ENCODE measurements at places on chromosomes 5 and 9.

DNA sequence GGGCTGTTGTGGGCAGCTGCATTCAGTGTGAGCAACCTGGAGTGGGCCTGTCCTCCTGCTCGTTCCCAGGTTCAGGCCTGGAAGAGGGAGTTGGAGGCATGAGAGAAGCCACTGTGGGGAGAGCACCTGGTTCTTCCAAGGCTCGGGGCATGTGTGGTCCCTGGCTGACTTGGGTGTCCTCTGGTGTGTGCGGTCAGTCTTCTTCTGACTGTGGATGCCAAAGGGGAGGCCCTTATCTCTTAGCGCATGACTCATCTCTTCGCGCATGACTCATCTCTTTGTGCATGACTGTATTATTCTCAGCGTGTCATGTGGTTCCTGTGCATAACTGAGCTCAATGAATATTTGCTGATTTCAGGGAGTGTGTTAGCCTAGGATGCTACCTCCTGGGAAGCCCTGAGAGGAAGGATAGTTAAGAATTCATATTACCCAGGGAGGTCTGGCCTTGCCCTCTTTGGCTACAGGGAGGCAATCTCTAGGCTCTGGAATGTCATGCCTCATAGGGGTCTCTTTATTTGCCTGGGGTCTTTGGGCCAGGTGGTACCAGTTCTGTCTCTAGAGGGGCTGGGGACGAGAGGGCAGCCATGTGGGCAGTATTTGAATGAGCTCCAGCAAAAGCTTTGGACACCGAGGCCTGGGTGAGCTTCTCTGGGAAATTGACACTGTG, 188.7 kb downstream of the HSPA4 start:
- no peaks in the 10 kb centered on the region for H3K27me3 ChIP-seq
- no peak for DNase-seq
- no peak overlapping the region for H3K4me3 ChIP-seq
- no peaks in the 10 kb centered on the region for H3K36me3 ChIP-seq

DNA sequence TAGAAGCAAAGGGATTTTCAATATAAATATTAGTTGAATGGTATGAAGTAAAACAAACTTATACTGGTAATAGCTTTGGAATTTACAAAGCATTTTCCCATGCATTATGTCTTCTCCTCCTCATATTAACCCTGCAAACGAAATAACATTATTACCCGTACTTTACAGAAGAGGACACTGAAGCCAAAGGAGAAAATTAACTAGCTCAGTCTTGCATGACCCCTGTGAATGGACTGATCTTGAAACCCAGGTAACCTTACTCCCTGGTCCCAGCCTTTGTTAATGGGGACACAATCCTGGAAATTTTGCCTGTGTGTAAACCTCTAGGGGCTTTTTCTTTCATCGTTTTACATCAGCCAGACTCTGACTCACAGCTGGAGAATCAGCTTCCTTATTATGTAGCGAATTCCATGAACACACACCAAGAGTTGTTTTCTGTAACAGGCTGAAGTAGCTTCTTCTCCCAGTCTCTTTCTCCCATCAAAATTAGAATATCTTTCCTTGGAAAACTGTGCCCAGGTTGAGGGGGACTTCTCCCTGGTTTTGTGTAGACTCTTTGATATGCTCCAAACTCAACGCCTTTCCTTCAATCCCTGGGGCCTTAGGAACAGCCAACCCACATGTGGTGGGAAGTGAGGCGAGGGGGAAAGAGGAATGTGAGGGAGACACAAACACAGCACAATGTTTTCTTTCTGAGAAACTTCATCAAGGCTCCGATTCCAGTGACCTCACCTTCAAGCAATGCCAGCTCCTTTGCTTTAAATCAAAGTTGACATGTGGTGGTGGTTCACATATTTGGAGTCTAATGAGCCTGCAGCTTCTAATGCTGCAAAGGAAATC, 480.9 kb upstream of the PAPPA start:
- peaks cover 52% of the 10 kb centered on the region for H3K4me1 ChIP-seq
- H3K27ac ChIP-seq, result peak overlapping the region; percentile 87
- H3K27me3 ChIP-seq, result no peaks in the 10 kb centered on the region
- no peaks in the 10 kb centered on the region for H3K36me3 ChIP-seq
- no peak for DNase-seq

DNA sequence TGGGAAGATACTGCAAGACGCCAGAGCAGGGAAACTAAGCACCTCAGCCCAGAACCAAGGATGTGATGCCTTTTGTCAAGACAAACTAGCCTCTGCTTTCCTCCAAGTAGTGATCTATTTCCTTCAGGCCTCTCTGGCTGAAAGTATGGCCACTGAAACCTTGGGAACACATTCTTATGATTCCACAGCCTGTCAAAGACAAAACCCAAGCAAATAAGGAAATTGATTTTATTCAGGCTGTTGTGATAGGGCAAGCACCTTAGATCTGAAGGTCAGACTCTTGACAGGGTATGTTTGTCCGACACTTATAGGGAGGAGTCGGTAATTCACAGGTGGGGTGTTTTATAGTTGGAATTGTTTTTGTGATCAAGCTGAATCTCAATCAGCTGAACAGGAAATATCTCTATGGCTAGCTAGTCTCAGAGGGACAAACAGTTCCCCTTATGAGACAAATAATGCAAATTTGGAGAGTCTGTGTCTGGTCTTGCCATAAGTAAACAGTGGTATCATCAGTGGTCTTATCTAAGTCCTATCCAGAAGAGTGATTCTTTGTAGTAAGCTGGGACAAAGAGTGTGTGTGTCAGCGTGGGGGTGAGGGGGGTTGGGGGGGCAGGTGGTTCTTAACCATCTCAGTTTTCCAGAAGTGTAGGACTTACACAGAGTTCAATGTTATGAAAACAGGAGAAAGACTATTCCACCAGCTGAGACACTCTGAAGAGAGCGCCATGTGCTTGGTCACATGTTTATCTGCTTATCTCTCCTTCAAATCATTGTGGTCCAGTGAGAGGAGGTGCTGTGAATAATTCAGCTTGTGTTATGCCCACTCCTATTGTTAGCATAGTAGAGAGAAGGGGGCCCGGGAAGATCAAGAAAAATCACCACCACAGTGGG, 6.7 kb upstream of the ZCCHC10 start:
- H3K27ac ChIP-seq, result no peak overlapping the region
- H3K4me3 ChIP-seq, result no peak overlapping the region
- peaks cover 21% of the 10 kb centered on the region for H3K4me1 ChIP-seq
- no peaks in the 10 kb centered on the region for H3K36me3 ChIP-seq
- no peak for DNase-seq

DNA sequence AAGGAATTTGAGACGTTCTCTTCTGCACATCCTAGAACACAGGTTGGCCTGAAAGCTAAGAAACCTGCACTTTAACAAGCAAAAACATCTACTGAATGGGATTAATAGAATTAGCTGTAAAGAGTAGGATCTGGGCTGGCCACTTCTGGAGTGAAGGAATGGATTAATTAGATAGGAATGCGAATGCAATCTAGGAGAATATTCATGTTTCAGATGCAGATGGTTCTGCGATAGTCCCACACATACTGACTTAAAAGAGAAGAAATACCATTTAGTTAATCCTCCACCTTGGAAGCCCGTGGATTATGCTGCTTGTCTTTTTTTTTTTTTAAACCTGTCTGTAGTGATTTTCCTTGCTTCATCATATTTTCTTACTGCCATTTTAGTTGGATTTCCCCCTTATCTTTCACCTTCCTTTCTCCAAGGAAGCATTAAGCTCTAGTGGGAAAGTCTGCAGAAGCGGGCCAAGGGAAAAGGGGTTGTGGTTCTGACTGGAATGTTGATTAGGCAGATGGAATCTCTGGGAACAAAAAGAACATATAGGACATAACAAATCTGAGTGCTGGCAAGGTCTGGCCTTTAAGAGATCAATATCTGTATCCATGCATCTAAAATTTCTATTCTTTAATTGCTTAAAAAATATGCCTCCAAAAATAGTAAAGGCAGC, 152.4 kb downstream of the ALDH1A1 start:
- H3K4me1 ChIP-seq, result no peaks in the 10 kb centered on the region
- no peak overlapping the region for H3K4me3 ChIP-seq
- no peaks in the 10 kb centered on the region for H3K36me3 ChIP-seq

DNA sequence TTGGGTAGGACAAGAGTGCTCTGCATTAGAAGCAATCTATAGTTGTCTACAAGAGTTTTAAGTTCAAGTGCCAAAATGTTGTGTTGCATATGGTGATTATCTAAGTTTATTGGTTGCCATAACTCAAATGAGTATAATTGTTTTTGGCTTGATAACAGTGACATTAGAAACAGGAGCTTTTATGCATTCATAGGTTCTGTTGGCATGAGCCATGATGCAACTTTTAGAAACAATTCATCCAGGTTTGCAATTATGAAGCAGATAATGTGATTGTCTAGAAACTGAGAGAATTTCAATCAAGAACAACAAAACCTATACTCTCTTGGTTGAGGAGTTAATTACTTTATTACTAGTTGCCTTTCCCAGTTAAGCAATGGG, 137.0 kb downstream of the PBX3 start:
- H3K4me3 ChIP-seq, result no peak overlapping the region
- no peaks in the 10 kb centered on the region for H3K36me3 ChIP-seq
- DNase-seq, result no peak
- no peaks in the 10 kb centered on the region for H3K27me3 ChIP-seq

DNA sequence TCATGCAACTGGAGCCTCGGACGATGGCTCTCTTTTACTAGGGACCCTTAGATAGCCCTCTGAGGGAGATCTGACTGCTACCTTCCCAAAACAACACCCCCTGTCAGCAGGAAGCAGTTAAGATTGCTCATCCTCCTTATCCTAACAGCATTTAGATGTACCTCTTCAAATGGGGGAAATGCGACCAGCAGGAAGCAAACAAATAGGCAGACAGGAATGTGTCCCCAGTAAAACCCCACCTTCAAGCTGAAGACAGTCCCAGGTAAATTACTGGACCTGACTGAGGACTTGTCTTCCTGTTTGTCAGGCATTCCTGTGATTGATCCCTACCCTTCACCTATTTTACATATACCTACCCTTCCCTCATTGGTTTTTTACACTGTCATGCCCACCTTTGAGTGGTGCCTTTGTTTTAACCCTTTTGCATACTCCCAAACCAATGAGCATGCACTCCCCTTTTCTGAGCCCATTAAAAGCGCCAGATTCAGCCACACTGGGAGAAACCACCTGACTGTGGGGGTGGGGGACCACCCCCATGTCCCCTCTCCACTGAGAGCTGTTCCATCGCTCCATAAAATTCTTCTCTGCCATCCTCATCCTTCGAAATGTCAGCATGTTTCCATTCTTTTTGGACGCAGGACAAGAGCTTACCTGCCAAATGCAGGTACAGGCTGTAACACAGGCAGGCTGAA, 954.0 kb upstream of the CDH6 start:
- H3K36me3 ChIP-seq, result no peaks in the 10 kb centered on the region
- H3K4me1 ChIP-seq, result no peaks in the 10 kb centered on the region
- no peaks in the 10 kb centered on the region for H3K27me3 ChIP-seq
- no peak overlapping the region for H3K4me3 ChIP-seq

DNA sequence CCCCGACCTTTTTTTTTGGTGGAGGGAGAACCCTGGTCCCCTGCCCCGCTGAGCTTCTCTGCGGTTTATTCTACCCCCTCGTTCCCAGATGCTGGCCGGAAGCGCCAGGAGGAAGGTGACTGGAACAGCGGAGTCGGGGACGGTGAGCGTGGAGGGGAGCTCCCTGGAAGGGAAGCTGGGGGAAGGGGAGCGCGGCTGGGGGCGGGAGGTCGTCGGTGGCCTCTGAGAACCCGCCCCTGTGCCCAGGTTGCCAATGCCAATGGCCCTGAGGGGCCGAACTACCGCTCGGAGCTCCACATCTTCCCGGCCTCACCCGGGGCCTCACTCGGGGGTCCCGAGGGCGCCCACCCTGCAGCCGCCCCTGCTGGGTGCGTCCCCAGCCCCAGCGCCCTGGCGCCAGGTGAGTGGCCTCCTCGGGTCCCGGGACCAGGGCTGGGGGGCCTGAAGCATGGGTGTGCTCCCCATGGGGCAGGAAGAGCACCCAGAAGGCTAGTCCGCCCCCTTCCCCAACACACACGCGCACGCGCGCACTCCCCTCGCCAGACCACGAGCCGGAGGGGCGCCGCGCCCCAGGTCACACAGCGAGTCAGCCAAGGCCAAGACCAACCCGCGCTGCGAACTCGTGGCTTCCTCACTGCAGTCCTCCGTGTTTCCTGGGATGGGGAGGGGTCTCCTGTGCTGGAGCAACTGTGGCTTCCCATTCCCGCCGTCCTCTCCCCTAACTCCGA, 10.6 kb downstream of the MYOZ3 start:
- H3K27ac ChIP-seq, result no peak overlapping the region
- H3K4me3 ChIP-seq, result peak overlapping the region; percentile 73
- DNase-seq, result no peak
- no peaks in the 10 kb centered on the region for H3K27me3 ChIP-seq
- H3K4me1 ChIP-seq, result peaks cover 22% of the 10 kb centered on the region
- H3K36me3 ChIP-seq, result no peaks in the 10 kb centered on the region

GRCh38 chr9:124345063-124345462, 70.2 kb downstream of the PSMB7 start:
- H3K36me3 ChIP-seq, result peaks cover 32% of the 10 kb centered on the region
- peaks cover 7% of the 10 kb centered on the region for H3K4me1 ChIP-seq
- DNase-seq, result no peak

GRCh38 chr5:109553846-109554245, 135.9 kb upstream of the MAN2A1 start:
- DNase-seq, result no peak
- no peak overlapping the region for H3K4me3 ChIP-seq
- H3K36me3 ChIP-seq, result no peaks in the 10 kb centered on the region
- H3K4me1 ChIP-seq, result peaks cover 15% of the 10 kb centered on the region
- H3K27me3 ChIP-seq, result no peaks in the 10 kb centered on the region

DNA sequence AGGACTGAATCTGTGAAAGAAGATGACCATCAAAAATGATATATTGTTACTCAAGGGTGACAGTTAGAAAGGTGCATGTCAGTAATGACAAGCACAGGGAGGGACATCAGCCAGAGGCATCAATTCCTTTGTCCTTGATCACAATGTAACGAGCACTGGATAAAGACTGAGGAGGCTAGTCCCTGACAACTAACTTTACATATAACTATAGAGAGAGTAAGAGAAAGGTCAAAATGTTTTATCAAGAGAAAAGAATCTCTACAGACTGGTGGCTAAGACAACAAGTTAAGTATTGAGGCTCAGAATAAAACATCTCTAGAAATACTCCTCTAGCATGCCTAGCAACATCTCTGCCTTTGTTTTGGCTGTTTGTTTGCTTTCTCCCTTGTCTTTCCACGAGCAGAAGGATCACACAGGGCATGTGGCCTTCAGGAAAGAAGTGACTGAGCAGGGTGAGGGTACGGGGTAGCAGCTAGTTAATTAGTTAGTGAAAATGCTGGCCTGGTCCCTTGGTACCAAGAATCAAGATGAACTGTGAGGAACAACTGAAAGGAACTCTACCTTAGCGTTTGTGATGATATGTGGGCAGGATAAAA, 724.1 kb upstream of the MEF2C start:
- no peaks in the 10 kb centered on the region for H3K27me3 ChIP-seq
- H3K27ac ChIP-seq, result no peak overlapping the region
- no peaks in the 10 kb centered on the region for H3K36me3 ChIP-seq
- DNase-seq, result no peak
- no peaks in the 10 kb centered on the region for H3K4me1 ChIP-seq

GRCh38 chr9:129289883-129290282, 111.8 kb upstream of the IER5L start:
- H3K4me1 ChIP-seq, result no peaks in the 10 kb centered on the region
- DNase-seq, result no peak
- no peaks in the 10 kb centered on the region for H3K27me3 ChIP-seq
- no peak overlapping the region for H3K27ac ChIP-seq
- no peak overlapping the region for H3K4me3 ChIP-seq

GRCh38 chr5:38011668-38012188, 171.9 kb upstream of the GDNF start:
- H3K36me3 ChIP-seq, result no peaks in the 10 kb centered on the region
- DNase-seq, result no peak
- H3K4me1 ChIP-seq, result no peaks in the 10 kb centered on the region
- no peak overlapping the region for H3K4me3 ChIP-seq
- no peaks in the 10 kb centered on the region for H3K27me3 ChIP-seq

- H3K4me3 ChIP-seq, result no peak overlapping the region
- no peak for DNase-seq
- H3K36me3 ChIP-seq, result peaks cover 3% of the 10 kb centered on the region
- no peak overlapping the region for H3K27ac ChIP-seq
- H3K27me3 ChIP-seq, result no peaks in the 10 kb centered on the region
Observed at GRCh38 chr5:34663771-34664496, 7.8 kb downstream of the RAI14 start.
